ENCODE measurements at places on chromosomes 7 and 10. TPM values are rescaled to one million over a fixed set of nuclear protein-coding genes. Genes with fewer than 3 reads are reported as not detected.

SFTPA1 gene
- total RNA-seq: not detected

BET1 gene
- total RNA-seq: 29.0 TPM

TSPAN33 gene
- 1.8 TPM for total RNA-seq

GARIN1A gene
- 4.0 TPM for total RNA-seq

DNA sequence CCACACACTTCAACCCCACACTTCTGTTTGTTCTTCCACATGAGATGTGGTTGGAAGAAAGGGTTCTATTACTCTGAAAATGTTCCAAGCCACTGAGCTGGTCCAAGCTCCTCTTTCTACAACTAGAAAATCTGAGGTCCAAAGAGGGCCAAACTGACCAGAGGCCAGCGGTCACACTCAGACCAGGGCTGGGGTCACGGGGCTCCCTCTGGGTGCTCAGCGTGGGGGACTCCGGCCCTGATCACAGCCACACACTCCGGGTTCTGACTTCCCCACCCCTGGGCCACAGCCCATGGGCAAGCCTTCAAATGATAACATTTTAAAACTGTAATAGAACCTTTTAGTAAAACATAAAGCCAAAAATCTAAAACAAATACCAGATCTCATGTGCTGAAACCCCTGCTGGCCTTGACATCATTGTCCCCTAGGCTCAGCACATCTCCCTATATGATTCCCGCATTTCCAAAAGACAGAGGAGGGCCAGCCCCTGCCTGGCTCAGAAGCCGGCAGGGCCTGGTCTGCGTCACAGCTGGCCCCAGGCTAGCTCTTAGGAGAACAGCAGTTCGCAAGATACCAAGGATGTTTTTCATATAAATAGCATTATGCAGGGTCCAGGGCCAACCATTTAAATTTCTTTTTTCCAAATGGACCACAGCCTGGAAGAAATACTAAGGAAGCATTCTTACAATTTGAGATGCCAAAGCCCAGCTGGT is 3.3 kb downstream of the CRYGN start:
- no peak for DNase-seq

DNA sequence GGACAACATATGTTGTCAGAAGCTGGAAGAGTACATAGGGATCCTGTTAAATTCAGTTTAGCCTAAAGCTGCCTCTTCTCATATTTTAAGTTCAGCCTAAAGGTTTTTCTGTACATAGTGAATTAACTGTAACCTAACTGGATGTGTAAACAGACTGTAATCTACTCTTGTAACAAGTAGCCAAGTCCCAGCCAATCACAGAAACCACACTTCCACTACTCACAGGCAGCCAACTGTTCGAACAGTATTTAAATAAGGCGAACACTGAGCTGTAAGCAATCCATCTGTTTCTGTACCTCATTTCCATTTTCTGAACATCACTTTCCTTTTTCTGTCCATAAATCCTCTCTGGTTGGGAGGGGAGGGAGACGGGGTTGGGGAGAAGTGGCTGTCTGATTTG is 15.0 kb upstream of the STN1 start:
- DNase-seq: no peak

- no peak for DNase-seq
These were observed 15.3 kb downstream of the SLC25A13 start for GRCh38 chr7:96306385-96307125.

DNA sequence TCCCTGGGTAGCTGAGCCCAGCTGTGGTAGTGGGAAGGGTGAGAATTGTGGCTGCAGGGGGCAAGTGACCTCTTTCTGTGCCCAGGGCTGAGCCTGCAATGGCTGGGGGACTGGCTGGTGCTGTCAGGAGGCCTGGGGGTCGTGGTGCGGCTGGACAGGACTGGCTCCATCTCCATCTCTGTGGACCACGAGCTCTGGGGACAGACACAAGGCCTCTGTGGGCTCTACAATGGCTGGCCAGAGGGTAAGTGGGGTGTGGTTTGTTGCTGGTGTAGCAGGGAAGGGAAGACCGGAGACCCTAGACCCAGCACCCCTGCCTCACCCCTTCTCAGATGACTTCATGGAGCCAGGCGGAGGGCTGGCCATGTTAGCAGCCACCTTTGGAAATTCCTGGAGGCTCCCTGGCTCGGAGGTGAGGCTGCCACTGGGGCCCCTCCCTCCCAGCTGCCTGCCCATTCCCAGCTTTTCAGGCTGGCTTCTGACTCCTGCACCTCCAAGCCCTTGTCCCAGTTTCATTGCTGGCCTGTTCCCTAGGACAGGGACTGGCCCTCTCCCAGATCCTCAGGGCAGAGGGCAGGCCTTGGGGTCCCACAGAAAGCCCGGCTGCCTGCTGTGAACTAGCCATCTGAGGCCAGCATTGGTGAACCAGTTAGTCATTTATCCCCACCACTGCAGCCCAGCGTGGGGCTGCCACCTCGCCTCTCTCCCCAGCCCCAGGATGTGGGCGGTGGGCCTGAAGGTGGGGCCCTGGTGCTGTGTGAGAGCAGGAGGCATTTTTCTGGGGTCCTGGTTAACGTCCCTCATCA is 5.5 kb upstream of the ZNF467 start:
- DNase-seq: no peak

DNA sequence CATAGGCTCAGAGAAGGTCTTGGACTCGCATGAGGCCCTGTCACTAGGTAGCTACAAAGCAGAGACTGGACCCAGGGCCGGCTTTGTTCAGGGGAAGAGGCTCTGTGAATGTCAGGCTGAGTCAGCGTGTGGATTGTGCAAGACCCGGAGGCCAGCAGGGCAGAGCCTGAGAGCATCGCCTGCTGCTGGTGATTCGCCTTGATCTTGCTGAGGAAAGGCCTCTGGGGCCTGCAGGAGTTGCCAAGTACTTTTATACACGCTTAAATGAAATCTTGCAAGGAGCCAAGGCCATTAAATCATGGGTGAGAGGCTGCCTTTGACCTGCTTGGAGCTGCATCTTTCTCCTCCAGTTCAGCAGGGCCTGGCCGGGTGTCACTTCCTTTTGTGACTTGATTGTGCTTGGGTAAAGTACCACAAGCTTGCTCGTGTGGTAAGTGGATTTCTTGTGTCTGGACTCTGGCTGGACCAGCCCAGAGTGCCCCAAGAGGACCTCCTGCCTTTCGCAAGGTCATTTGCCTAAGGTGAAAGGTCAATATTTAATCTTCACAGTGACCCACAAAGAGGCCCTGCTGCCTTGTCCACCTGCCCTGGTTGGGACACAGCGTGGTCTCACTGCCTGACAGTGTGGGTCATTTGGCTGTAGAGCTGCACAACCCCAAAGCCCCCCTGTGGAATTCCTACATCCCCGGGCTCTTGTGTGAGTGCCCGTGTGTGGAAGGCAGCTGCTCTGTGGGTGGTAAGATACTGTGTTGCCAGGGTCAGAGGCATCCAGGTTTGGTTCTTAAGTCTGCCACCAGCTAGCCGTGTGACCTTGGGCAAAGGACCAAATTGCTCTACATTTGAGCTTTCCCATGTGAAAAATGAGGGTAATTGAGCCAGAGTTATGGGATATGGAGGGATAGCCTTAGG is 38.6 kb upstream of the SH2D4B start:
- DNase-seq: peak; percentile 94

DNA sequence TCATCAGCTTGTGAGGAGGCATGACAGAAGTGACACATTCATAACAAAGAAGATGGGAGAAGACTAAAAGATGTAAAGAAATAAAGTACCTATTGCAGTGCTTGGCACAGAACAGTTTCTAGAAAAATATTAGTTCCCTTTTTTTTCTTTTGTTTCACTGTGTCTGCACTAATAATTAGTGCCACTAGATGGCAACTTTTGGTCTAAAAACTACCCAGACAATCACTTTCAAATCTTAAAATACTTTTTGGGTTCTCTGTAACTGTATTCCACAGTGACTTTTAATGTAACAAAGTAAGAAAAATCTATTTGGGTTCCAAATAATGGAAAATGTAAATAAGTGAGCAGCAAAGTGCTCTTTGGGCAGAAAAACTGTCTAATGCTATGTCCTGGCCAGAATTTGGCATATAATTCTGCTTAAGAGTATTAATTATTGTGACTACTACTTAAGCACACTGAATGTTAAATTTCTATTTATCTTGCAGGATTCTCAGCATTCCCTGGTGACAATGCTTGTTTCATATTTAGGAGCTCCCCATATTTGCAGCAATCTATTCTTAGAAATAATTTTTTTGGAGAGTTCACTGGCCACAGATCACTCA is 134.8 kb upstream of the KIF5B start:
- DNase-seq: peak; percentile 27

Data from mammary epithelial cell (primary cell).